ENCODE measurements at places on chromosomes 4 and X.

DNA sequence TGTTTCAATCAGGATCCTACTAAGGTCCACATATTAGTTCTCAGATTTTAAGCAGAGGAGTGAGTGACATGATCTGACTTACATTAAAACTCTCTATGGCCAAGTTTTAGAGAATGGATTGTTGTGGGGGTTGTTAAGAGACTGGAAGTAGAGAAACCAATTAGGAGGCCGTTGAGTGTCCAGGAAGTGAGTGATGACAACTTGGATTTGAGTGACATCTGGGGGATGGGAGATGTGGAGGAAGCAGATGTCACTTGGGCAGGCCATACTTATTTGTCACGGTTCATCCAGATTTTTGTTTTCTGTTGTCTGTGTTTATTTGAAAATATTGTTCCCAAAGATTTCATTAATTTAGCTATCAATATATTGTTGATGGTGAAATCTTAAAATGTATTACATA is 28.3 kb downstream of the ADD1 start:
- no peak for DNase-seq

DNA sequence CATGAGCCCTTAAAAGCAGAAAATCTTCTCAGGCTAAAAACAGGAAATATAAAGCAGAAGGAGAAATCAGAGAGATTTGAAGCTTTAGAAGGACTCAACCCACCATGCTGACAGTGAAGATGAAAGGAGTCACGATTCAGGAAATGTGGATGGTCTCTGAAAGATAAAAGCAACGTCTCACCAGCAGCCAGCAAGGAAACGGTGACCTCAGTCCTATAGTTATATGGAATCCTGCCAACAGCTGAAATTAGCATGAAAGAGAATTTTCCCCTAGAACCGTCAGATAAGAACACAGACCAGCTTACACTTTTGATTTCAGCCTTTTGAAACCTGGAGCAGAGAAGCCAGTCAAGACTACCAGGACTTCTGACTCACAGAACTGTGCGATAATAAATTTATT is 715.7 kb upstream of the HTR2C start:
- DNase-seq = no peak

DNA sequence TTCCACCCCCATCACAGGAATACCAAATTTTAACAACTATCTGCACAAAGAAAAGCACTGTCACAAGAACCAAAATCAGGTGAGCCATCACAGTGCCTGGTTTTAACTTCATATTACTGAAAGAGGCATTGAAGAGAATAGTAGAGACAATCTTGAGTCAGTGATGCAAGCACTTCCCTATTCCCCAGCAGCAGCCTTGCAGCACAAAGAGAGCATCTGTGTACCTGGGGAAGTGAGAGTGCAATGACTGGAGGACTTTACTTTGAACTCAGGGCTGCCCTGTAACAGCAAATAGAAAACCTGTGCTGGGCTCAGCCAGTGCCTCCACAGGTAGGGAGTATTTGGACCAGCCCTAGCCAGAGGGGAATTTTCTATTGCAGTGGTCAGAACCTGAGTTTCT is 361.8 kb downstream of the TEX13C start:
- no peak for DNase-seq

DNA sequence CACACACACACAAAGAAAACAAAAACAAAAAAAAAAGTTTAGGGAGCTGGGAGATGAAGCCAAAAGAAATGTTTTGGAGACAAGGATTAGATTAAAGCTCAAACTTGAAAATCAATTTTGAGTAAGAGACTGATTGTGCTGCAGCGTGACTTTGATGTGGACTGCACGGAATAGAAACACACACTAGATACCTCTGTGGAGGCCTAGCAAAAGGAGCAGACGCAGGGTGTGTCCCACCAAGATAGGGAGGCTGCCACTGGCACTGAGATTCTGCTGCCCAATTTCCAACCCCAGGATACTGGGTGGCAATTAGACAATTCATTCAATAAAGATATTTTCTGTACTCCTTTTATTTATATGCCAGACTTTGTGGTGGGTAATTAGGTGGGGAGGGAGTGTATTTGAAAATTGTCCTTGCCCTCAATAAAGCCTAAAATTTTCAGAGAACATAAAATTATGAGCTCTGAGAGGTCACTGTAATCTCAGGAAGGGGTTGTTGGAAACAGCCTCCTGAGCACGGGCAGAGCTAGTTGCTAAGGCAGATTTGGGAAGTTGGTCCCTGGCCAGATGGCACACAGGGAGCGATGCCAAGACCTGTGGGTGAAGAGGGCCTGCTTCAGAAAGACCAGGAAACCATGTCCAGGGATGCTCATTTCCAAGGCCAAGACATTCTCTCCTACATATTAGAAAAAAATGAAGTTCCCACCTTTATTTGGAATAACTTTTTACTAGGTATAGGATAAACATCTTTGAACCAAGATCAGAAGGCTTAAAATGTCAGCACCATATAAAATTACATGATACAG is 1.9 kb upstream of the PPP3CA start:
- no peak for DNase-seq

- DNase-seq = no peak
Measured at GRCh38 chrX:21926527-21927278, 13.8 kb upstream of the SMS start.

GRCh38 chr4:187059895-187060294 is 336.2 kb upstream of the FAT1 start:
- DNase-seq = no peak

DNA sequence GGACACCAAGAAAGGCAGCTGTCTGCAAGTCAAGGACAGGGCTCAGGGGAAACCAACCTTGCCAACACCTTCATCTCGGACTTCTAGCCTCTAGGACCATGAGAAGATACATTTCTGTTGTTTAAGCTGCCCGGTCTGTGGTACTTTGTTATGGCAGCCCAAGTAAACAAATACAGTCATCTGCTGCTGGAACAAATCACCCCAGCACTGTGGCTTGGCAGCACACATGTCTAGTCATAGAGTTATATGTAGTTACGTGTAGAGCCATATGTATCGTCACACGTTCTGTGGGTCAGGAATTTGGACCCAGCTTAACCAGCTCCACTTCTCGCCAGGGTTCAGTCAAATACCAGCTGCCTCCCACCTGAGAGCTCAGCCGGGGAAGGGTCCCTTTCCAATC is 2.5 kb downstream of the HTT-AS start:
- DNase-seq = no peak

DNA sequence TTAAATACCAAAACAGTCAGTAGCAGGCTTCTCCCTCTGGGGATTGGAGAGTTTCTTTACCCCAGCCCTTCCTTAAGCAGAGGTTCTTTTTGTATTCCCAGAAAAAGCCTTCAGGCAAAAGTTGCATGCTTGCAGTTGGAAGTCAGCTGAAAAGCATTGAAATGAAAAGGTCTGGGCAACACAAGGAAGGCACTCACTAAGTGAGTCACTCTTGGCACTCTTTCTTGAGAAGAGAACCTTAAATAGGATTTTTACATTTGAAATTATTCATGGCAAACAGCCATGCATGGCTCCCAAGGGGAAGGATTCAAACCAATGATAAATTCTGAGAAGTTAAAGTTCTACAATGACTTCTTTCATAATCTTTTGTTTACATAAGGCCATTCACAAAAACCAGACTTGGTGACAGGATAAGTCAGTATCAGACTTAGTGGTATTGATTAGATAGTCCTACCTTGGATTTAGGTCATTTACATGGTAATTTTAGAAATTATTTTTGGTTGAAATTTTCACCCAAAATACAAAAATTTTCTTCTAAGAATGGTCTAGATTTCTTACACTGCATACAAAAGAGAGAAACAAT is 2068.9 kb downstream of the PCDH7 start:
- DNase-seq = no peak

- DNase-seq = no peak
Measured at GRCh38 chr4:108191269-108191914, 22.7 kb upstream of the LEF1 start.

- no peak for DNase-seq
Measured at GRCh38 chr4:177116161-177116560, 193.5 kb upstream of the NEIL3 start.

DNA sequence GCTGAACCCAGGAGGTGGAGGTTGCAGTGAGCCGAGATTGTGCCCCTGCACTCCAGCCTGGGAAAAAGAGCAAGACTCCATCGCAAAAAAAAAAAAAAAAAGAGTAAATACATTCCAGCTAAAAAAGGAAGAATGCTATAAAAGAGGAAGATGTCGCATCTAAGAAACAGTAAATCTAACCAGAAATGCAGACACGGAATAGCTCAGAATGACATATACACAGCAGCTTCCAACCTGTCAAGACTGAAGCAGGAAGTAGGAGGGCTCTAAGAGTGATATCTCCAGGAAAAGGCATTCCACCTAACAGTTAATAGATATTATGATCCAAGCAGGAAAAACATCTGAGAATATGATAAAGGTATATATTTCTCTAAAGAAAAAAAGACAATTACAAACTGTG is 16.0 kb downstream of the CLOCK start:
- no peak for DNase-seq

- DNase-seq = no peak
Measured at GRCh38 chr4:185634066-185634652, 98.9 kb upstream of the PDLIM3 start.

GRCh38 chrX:150063674-150064073 is 125.4 kb upstream of the EOLA2 start:
- DNase-seq = no peak

GRCh38 chr4:119093042-119093827 is 42.4 kb upstream of the MYOZ2 start:
- no peak for DNase-seq

GRCh38 chr4:133995243-133995960 is 206.2 kb downstream of the PABPC4L start:
- no peak for DNase-seq

GRCh38 chr4:115315182-115315581 is 201.8 kb upstream of the NDST4 start:
- DNase-seq = no peak

DNA sequence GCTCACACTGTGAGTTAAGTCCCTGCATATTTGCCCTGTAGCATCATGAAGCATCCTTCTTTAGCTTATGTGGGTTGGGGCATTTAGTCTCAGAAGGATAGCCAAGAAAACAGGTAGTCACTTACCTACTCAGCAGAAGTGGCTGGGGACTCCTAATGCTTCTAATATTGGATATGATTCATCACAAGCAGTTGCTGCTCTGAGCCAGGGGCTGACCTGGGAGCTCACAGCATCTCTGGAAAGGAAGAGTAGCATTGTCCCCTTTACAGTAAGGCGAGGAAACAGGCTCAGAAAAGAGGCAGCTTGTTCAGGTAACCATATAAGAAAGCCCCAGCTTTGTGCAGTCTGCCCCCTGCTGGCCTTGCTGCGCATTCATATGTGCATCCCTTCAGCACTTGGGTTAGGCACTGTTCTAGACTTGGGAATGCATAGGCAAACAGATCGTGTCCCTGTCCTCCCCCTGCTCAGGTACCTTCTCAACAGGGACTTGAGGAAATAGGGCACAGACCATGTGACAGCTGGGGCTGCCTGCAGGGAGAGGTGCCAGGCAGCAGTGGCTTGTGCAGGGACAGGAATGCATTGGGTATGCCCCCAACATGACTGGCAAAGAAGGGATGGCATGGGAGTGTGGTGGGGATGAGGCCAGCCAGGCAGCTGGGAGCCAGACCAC is 35.7 kb upstream of the TBC1D14 start:
- DNase-seq = peak; percentile 72

DNA sequence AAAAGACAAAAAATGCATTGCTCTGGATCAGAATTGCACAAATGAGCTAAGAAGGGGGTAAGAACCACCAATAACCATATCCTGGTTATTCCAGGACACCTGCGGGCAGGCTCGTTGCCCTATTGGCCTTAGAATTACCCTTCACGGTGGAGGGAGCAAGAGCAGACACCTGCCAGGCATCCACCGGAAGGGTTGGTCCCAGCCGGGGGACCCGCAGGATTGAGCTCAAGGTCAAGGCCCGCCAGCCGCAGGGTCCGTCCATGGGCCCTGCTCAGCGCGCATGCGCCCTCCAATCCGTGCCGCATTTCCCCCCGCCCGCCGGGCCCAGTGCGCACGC is 575 bp downstream of the SLC25A6 start:
- peak; percentile 90 for DNase-seq

DNA sequence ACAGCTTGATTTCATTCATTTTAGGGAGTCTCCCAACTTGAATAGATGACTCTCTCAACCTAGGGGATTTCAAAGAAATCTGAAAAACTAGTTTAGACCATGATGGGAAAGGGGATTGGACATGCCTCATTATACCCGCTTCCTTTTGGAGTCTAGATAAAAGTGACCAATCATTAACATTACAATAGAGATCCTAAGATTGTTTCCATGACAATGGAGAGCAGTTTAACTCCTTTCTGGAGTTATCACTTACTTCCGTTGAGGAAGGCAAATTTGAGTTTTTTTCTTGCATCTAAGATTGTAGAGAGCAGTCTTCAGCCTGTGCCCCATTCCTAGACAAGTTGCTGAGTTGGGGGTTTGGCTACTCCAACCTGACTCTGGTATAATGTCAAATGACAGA is 11.4 kb upstream of the IL15 start:
- DNase-seq = no peak

DNA sequence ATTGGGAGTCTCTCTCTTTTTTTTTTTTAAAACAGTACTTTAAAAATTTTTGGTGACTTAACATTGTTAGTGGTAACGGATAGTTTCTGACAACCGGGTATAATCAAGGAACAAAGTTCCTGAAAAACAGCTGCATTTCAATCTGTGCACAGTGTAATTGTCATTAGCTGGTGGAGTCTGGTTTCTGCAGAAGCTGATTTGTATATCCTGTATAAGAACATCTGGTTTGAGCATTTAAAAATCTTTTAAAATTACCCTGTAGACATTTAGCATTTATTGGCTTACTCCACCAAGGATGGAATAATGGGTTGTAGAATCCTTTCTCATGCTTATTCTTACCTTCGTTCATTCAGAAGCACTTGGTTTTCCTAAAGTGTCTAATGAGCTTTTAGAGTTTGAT is 11.2 kb downstream of the JADE1 start:
- no peak for DNase-seq

DNA sequence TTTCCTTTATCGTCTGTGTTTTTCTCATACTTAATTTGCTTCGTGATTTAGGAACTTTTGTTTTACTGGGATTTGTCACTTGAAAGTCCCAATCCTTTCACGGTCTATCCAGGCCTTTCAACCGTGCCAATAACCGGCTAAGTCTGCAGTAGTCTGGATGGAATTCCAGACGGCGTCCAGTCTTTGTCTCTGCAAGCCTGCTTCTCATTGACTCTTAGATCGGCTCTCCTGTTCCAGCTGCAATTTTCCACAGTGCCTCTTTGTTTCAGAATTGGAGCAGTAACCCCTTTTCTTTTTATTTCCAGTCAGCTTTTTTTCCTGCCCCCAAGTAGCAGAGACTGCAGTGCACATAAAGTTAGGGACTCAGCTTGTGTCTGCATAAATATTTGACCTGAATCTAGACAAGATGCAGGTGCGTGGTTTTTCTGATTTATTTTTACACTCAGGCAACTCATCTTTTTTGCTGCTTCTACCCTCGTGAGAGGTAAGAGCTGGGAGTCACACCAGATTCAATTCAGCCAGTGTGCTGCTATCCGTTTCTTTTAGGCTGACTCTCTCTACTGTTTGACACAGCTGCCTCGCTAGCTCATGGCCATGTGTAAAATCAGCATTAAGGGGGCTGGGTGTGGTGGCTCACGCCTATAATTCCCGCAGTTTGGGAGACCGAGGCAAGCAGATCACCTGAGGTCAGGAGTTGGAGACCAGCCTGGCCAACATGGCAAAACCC is 37.4 kb upstream of the DHRSX start:
- no peak for DNase-seq
